ENCODE measurements at places on chromosomes 1 and 21.

DNA sequence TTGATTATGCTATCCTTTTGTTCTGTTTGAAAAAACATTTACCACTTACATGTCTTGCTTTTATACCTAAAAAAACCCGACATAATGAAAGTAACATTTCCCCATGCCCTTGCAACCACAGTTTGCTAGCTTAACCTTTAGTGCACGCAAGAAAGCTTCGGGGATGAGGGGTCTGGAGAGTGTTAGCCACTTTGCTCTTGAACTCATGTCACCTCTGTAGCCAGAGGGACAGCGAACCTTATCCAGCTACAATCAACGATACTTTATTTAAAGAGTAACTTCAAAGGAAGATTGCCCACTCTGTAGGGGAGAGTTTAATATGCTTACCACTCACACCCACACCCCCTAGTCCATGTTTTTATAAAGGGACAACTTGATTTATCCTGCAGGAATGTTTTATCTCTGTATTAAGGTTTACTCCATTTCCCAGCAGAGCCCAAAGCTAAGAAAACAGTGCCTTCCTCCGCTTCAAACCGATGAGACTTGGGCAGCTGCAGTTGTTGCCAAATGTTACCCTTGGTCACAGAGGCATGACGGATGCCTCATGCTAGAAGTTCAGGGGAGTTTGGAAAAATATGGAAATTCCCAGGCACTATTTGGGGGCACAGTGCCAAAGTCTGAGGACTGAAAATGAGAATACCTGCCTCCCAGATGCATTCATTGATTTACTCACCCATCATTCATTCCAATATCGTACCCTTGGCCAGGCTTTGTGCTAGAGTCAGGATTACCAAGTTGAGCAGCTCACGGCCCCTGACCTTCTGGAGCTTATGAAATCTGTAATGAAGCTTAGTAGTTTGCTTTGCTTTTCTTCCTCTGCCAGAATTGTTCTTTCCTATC is 61.4 kb upstream of the VCAM1 start:
- DNase-seq, result no peak

GRCh38 chr21:27257908-27258556 is 291.1 kb upstream of the ADAMTS5 start:
- DNase-seq, result no peak

DNA sequence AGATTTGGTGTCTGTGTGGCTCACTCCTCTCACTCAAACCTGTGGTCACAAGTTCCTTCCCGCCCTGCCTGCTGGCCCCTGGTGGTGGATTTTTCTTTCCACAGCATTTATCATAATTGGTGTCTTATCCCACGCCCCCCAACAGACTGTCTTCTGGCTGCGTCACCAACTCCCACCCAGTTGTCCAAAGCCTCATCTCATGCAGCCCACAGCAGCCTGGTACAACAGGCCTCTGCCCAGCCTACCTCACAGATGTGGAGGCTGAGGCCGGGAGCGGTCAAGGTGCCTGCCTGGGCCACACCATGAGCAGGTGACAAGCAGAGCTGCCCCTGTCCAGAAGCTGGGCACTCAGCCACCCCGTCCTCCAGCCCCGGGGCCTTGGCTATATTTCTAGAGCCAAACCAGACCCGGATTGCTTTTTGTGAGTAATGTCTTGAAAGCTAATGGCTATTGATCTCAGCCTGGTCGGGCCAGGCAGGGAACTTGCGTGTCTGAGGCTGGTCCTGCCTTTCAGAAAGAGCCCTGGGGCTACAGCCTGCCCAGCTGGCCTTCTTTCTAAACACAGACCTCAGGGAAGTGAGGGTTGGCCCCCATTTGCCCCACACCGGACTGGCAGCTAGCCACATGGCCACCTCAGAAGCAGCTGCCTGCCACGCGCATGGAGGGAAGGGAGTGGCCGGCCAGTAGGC is 2.6 kb downstream of the KCNAB2 start:
- DNase-seq, result no peak

DNA sequence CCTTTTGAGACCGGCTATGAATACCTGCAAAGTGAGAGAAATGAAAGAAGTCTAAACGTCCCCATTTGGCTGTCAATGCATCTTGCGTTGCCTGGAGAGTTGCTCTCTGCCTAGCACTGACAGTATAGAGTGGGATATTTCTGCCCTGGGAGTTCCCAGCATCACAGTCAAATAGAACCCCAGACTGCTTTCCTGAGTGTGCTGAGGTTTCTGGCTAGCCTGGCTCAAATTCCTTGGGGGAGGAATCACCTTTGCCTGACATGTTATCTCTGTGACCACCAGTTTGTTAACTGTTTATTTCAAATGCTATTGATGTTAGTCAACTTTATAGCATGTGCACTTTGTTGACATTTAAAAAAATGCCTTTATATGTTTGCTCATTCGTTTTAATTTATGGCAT is 212.0 kb upstream of the FAM78B start:
- DNase-seq, result no peak

GRCh38 chr1:53892911-53893310 is 1.1 kb upstream of the DIO1 start:
- no peak for DNase-seq

DNA sequence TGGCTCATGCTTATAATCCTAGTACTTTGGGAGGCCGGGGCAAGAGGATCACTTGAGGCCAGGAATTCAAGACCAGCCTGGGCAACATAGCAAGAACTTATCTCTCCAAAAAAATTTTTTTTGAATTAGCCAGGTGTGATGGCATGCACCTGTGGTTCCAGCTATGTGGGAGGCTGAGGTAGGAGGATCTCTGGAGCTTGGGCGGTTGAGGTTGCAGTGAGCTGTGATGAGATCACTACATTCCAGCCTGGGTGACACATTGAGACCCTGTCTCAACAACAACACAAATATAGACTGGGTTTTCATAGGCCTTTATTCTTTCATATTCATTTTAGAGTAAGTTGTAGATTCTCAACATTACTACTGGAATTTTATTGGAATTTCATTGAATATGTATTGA is 12.8 kb downstream of the MED18 start:
- DNase-seq, result no peak

- DNase-seq, result no peak
These were observed 610.3 kb upstream of the TMPRSS15 start for GRCh38 chr21:19013916-19014315.

DNA sequence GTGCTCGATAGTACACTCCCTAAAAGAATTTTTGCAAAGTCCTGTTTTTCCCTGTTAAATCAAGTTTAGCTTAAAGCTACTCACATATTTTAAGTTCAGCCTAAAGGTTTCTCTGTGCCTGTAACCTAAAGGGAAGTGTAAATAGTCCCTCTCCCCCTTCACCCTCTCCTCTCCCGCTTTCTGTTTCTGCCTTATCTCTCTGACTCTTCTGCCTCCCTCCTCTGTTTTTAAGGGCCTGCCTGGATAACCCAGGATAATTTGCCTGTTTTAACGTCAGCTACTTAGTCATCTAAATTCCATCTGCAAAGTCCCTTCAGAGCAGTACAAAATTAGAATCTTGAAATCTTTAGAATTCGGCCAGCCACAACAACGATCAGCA is 92.6 kb downstream of the NID1 start:
- DNase-seq, result no peak

DNA sequence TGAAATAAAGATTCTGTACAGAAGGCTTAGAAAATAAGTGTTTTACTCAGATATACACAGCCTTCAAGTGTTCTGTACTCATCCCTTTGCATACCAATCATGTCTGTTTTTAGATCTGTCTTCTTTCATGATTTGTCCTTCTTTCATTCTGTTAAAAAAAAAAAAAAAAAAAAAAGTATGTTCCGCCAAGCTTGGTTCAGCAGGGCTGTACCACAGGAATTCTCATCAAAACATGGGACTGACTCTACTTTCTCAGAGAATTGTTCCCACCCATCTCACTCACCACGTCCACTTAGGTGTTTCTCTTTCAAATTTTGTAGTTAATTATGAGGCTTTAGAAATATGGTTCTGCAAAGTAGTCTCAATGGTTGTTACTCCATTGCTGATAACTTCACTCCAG is 119.0 kb downstream of the AK5 start:
- no peak for DNase-seq

DNA sequence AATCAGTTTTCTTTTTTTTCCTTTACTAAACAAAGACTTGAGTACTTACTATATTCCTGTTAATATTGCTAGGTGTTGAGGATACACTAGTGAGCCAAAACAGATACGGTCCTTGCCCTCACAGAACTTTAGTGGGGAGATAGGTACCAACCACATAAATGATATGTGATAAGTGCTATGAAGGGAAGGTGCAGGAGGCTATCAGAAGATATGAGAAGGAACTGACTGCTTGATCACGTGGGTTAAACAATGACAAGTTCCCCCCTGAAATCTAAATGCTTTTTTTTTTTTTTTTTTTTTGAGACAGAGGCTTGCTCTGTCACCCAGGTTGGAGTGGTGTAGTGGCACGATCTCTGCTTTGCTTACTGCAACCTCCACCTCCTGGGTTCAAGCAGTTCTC is 25.0 kb downstream of the RBM15 start:
- no peak for DNase-seq

DNA sequence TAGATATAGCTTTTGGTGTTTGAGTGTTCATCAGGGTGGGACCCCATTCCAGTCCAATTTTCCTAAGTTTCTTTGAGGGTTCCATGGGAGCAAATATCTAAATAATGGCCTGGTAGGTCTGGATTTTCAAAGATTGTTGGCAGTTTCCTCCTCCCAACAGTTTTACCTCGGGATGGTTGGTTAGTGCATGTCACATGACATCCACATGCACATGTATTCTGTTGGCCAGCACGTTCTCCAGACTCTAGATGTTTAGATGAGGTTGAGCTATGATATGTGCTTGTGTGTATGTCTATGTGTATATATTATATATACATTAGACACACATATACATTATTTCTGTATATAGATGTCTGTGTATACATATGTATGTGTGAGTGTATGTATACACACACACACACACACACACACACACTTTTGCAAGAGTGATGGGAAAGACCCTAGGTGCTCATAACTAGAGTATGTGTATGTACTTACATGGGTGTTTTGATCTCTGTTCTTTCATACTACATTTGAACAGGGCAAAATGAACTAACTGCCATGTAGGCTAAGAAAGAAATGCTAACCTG is 5.6 kb downstream of the RGS4 start:
- DNase-seq, result no peak

- DNase-seq, result no peak
These were observed 5.2 kb upstream of the VWA5B1 start for GRCh38 chr1:20285510-20285909.

DNA sequence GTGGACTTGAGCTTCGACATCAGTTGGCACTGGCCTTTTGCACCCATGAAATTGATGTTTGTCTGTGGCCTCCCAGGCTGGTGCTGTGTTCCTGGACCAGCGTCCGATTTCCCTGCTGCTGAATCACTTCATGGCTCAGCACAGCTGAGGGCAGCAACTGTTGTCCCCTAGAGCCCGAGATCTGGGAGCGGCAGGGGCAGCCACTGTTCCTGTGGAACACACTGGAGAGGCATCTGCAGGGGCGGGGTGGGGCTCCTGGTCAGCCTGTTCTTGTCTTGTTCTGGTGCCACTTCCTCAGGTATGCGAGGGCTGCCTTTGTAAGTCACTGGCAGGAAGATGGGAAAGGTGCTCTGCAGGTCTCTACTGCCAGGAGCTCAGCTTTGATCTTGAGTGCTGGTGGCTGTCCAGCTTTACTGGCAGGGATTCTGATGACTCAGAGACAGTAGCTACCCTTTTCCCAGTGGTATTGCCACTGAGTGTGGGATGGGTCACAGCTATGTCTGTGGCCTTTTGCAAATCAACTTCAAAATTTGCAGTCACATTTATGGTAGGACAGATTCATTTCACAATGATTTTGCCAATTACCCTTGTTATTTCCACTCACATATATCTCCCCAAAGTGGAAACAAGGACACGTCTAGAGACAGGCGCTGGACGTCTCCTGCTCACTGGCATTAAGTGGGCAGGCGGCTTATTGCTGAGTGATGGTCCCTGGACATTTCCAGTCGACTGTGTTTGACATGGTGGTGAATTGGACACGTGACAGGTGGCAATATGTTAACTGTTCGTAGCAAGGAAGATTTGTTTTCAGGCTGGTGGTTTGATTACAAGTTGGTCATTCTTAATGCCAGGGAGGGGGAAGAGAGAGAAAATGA is 15.3 kb downstream of the AGPAT3 start:
- no peak for DNase-seq

DNA sequence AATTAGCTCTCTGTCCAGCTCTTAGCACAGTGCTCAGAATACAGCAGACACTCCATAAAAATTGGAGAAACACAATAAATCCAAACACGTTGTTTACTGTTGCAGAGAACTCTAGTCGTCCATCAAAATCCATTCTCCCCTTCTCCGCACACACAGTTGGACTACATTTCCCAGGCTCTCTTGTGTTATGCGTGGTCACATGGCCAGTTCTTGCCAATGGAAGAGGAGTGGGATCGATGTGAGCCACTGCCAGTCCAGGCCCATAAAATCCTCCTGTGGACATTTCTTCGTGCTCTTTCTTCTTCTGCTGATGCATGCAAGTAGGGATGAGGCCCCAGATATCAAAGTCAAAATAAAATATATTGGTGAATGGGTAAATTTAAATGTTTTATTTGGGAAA is 114.3 kb upstream of the FMN2 start:
- no peak for DNase-seq

GRCh38 chr1:171595324-171595723 is 26.7 kb upstream of the MYOCOS start:
- DNase-seq, result no peak

DNA sequence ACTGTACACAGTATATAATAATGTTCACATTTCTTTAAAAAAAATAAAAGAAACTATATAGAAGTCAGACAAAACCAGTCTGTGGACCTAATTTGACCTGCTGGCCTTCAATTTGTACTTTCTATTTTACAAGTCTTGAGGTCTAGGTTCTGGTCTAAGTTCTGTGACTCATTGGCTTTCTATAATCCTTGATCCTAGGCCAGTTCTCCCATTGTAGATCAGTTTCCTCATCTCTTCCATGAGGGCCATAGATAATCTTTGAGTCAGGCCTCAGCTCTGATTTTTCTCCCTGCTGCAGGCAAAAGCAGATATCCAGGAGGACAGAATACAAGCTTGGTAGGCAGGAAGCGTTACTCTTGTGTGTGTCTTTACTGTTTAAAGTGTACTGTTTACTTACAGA is 603.7 kb upstream of the CAMK1G start:
- no peak for DNase-seq

GRCh38 chr1:228163776-228164519 is 1.7 kb upstream of the IBA57 start:
- no peak for DNase-seq

- DNase-seq, result no peak
These were observed 179.7 kb upstream of the ST6GALNAC5 start for GRCh38 chr1:76687307-76688175.

- no peak for DNase-seq
These were observed 6.7 kb downstream of the GON4L start for GRCh38 chr1:155850345-155850744.

Measured in stimulated activated CD4-positive, alpha-beta T cell treated with anti-CD3 and anti-CD28 coated beads, Interleukin-1b, Interleukin-23, amount 100 ng/mL, for 48 hours (primary cell).